EH (cell line): ENCODE measurements at places on chromosomes 4 and X.

DNA sequence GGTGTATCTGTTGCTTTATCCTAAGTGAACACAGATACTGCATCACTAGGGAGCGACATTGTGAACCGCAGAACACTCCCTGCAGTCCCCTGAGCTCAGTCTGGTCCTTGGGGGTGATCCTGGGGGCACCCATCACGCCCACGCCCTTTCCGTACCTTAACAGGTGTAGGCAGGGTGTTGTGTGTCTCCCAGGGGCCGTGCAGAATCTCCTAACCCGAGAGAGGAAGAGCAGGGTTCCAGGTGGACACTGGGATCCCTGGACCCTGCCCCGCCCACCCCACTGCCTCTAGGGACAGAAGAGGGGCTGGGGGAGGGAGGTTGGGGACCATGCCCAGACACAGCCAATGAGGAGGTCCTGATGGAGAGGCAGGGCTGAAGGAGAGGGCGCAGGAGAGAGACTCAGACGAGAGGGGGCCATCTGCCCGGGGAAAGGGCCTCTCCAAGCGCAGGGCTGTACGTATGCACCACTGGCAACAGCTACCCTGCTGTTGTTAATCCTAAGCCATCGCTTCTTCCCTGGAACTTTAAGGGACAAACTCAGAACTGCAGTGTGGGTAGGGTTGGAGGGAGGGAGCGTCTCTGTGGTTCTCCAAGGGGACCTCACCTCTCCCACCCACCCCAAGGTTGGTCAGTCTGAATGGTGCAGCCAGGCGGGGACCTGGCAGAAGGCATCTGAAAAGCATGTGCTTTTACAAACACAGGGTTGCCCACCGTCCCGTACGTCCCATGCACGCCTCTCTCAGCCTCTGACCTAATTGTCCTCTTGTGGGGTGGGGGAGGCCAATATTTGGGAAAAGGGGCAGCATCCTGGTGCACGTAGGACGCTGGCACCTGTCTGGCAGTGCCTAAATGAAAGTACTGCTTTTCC lies 2.5 kb downstream of the P2RY8 start:
- no peak for DNase-seq

DNA sequence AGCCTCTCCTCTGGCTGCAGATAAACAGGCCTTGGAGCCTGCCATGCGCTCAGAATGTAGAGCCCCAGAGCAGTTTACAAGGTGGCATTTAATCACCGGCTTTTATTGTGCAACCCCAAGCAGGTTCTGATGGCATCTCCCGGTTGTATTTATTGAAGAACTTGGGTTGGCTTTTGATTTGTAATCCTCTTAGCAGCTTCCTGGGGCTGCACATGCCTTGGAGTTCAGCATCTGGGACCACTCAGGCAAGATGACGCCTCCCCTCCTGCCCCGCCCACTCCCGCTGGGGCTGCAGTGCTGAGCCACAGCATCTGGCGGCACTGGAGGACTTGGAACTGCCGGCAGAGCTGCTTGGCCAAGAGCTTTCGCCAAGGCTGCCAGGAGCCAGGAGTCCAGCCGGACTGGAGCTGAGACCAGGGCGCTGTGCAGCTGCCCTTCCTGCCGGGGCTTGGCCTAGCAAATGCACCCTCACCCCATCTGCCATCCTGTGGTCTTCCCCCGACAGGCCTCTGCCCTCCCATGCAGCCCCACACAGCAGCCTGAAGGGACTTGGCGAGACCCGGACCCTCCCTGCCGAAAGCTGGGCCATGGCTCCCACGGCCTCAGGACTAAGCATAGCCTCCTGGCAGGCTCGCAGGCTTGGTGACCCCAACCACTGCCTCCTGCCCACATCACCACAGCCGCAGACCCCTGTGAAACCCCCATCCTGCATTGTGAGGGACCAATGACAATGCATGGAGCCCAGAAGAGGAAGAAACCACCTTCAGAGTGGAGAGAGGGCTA lies 5.4 kb downstream of the HTRA3 start:
- DNase-seq: peak; percentile 91

- DNase-seq: no peak
These were observed 511.5 kb upstream of the ATOH1 start for GRCh38 chr4:93317057-93317456.

GRCh38 chr4:114103908-114104307 lies 124.5 kb upstream of the ARSJ start:
- DNase-seq: no peak

- no peak for DNase-seq
These were observed 5.4 kb upstream of the PRDM5 start for GRCh38 chr4:120927801-120928409.

DNA sequence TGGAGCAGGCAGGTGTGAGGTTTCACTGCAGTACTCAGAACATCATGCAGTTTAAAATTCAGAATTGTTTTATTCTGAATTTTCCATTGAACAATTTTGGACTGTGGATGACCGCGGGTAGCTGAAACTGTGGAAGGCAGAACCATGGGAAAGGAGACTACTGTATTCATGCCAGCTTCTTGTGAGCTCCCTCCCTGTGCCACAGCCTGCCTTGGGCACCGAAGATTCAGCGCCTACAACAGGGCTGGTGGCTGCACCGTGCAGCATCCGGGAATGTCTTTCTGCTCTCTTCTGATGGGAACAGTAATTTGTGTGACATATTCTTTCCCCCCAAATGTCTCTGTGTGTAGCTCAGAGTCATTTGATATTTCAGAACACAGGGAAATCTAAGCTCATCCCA lies 118.5 kb upstream of the NKX1-1 start:
- no peak for DNase-seq

GRCh38 chr4:184826691-184827270 lies 1.0 kb upstream of the ACSL1 start:
- DNase-seq: no peak

DNA sequence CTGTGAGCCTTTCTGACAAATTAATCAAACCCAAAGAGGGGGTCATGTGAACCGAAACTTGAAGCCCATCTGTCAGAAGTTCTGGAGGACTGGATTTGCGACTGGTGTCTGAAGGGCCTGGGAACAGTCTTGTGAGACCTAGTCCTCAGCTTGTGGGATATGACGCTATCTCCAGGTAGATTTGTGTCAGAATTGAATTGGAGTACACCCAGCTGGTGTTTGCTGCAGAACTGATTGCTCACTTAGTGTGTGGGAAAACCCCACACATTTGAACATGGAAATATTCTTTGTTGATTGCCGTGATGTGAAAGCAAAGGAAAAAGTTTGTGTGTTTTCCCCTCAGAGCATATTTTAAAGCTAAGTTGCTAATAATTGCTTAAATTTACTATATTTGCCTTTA lies 30.3 kb upstream of the TMSB15B start:
- no peak for DNase-seq

DNA sequence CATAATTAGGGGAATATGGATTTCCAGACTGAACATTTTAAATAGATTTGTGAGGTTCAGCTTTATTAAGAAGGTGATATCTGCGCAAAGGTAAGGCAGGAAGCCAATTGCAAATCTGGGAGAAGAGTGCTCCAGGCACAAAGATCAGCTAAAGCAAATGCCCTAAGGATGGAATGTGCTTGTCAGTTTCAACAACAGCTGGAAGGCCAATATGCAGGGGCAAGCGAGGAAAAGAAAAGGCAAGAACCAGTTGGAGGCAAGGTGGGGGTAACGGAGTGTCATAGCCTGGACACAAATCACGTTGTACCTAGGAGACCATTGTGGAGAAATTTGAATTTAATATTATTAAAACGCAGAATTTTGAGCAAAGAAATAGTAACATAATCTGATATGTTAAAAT lies 1710.3 kb upstream of the PCDH7 start:
- no peak for DNase-seq

- DNase-seq: no peak
These were observed 1494.5 kb downstream of the TECRL start for GRCh38 chr4:62914758-62915157.

DNA sequence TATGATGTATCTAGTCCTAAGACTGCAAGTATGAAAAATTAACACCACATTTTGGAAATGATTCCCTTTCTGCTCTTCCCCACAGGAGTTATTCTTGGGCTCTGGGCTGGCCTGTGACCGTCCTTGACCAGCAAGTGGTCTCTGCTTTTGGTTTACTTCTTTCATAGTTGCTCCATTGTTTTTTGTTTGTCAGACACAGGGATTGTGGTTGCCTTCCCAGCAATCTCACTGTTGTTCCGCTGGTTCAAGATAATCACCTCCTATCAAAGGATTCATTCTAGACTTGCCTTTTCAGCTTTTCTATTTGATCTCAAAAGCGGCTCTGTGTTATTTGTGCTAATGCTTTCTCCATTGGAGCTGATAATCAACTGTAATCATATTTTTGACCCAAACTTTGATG lies 218.8 kb downstream of the MGST2 start:
- DNase-seq: no peak

DNA sequence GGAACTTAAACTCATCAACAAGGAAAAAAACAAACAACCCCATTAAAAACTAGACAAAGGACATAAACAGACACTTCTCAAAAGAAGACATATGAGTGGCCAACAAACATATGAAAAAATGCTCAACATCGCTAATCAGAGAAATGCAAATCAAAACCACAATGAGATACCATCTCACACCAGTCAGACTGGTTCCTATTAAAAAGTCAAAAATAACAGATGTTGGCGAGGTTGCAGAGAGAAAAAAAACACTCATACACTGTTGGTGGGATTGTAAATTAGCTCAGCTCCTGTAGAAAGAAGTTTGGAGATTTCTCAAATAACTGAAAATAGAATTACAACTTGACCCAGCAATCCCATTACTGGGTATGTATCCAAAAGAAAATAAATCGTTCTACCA lies 28.7 kb downstream of the APLN start:
- peak; percentile 60 for DNase-seq

- DNase-seq: no peak
These were observed 165.7 kb upstream of the CASK start for GRCh38 chrX:42089031-42089430.

- peak; percentile 54 for DNase-seq
These were observed 10.8 kb downstream of the LRP2BP start for GRCh38 chr4:185384930-185385331.

DNA sequence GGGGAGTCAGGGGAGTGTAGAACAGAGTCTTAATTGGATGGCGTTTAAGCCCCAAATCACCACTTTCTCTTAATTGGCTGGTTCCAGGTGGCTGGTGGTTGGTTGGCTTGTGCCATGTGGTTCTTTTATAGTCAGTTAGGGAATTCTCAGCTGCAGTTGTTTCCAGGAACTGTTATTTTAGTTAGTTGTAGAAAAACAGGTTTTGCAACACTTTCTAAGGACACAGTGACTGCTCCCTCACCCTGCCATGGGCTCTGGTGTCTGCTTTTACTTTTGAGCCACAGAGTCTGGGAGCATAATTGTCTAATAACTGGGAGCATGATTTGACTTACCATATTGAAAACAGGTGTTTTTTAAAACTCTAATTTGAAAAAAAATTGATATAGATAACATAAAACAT lies 75.8 kb upstream of the PCDH18 start:
- peak; percentile 18 for DNase-seq

DNA sequence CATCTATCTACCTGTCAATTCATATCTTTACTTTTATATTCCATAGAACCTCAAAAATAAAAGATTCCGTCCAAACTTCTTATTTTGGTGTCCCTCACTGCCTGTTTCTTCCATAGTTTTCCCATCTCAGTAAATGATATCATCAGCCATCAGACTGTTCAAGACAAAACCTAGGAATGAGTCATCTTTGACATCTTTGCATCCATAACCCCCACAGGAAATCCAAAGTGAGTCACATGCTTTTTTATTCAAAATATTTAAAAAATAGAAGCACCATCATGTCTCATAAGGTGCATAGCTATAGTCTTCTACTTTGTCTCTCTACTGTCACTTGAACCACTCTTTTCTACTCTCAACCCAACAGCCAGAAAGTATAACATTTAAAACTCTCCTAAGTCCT lies 29.9 kb upstream of the CXXC4 start:
- no peak for DNase-seq

DNA sequence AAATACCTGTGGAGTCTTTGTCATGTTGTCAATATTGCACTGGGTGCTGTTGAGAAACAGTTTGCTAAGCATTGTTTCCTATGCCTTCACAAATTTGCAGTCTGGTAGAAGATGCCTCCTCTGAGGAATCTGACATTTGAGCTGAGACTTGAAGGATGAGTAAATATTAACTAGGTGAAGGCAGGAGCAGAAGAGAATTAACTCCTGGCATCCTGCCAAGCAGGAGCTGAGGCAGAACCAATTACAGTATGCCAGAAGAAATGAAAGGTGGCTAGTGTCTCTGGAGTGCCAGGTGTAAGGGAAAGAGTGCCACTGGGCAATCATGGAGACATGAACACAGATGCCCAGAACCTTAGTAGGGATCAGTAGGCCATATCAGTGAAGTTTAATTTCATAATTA lies 1778.2 kb upstream of the PCDH10 start:
- DNase-seq: no peak

DNA sequence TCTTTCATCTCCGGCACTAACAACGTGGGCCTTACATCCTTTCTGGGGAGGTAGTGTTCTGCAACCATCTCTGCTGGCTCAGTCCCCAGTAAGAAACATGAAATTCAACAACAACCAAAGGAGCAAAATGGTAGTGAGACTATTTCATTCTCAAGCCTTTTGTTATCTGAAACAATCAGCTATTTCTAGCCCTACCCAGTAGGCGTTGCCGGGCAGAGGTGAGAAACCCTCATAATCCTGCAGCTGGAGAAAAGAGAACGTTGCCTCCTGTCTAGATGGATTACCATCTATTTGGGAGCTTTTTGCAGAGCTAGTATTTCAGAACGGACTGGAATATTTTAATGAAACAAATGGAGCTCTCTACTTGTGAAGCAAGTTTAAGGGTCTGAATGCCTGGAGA lies 66.4 kb upstream of the GPR174 start:
- DNase-seq: no peak

DNA sequence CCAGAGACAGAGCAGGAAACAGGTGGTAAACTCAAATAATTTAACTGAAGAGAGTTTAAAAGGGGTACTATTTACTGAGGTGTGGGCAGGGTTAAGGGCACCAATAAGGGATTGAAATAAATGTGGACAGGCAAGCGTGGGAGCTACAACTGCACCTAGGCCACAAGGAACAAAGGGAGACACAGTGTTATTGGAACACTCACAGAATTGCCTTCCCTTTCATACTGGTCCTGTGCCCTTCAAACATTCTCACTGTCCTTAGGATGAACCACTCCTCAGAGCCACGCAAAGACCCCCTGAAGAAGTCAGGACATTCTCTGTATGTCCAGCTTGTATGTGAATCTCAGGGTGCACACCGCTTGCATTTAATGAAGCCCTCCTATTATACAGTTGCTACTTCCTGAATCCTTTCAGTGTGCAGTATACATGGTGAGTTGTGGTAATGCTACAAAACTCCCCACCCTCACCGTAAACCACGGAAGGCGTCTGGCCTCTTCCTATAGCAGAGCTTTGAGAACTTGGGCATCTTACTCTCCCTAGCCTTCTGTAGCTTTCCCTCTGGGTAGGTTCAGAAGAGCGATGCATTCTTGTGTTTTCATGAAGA lies 9.6 kb upstream of the MRPL1 start:
- DNase-seq: no peak

DNA sequence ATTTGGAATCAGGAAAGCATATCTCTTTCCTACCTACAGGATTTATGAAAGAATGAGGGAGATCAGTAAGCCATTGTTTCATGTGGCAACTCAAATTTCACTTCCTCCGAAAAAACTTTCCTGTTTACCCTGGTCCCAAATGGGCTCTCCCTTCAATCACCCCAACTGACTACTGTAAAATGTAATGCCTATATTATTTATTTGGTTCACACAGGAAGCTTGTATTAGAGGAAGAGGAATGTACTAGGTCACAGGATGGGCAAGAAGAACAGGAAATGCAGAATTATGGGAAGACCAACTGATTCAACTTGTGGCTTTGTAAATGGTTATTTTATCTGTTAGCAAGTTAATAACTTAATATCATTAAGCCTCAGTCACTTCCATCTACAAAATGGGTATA lies 23.1 kb downstream of the COL4A6 start:
- peak; percentile 19 for DNase-seq

GRCh38 chr4:10584042-10584441 lies 100.5 kb downstream of the CLNK start:
- peak; percentile 78 for DNase-seq
